Stimulated activated naive CD8-positive, alpha-beta T cell treated with anti-CD3 and anti-CD28 coated beads, Interleukin-15, amount 100 ng/mL, for 72 hours (primary cell): ENCODE measurements at places on chromosomes 1 and 21.

DNA sequence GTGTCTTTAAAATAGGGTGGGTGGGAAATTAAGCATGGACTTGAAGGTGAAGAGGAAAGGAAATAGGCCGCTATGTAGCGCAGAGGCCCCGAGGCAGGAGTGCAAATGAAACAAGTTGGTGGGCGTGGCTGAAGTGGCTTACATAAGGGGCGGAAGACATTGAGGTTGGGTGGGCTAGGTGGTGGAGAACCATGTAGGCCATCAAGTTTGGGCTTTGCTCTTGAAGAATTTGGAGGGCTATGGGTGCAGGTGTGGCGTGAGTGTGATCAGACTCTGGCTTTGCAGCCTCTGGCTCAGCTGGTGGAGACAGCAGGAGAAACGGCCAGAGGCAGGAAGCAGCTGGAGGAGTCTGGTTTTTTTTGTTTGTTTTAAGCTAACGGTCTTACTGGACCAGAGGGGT is 6.7 kb downstream of the SLFNL1 start:
- DNase-seq = no peak

GRCh38 chr21:22174746-22175145 is 1176.5 kb downstream of the NCAM2 start:
- DNase-seq = no peak

- no peak for DNase-seq
Observed at GRCh38 chr1:183019139-183019740, 4.0 kb upstream of the LAMC1 start.

GRCh38 chr21:27586326-27586725 is 619.4 kb upstream of the ADAMTS5 start:
- DNase-seq = no peak

DNA sequence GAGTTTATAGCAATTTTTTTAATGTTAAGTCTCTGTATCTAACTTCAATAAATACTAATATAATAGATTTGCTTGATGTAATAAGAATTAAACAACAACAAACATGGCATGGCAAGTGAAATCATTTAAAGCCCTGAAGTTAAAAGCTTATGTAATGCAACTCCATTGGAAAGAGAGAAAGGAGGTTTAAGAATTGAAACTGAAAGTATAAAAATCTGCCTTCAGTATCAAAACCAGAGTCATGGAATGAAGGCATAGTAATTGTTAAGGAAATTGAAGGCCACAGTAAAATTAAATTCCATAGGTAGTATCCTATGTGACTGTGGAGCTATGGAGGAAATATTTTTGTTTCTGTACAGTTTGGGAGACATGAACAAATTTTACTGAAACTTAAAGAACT is 55.1 kb downstream of the PRDX6 start:
- DNase-seq = no peak

- DNase-seq = no peak
Observed at GRCh38 chr21:27301220-27301619, 334.3 kb upstream of the ADAMTS5 start.

DNA sequence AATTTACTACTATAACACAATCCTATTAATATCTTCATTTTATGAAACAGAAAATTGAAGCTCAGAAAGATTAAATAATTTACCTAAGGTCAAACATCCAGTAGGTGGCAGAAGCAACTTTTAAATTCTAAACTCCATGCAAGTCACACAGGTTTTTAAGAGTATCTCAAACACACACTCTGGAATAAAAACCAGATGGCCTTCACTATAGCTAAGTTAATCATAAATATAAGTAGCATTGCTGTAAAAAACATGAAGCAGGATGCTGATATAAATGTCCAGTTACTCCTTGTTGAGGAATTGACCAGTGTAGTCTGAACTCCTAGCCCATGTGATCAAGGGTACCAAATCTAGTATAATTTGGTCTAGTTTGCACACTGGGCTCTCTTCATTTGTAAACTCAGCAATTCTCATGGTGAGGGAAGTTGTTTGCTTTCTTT is 9.4 kb upstream of the FMO3 start:
- no peak for DNase-seq

DNA sequence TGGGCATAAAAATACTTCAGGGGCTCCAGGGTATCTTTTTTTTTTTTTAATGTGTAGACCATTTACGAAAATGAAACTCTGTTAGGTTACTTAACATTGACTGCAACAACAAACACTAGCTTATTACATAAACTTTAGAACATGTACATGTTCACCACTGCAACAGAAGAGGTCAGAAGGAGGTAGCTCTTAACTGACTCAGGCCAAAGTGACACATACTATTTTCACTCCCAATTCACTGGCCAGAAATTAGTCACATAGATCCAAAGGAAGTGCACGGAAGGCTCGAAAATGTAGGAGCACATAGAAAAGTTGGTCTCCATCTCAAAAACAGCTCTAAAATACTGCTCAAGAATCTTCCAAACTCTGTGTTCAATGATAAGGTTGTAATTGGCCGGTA is 107.2 kb downstream of the AKT3 start:
- no peak for DNase-seq

DNA sequence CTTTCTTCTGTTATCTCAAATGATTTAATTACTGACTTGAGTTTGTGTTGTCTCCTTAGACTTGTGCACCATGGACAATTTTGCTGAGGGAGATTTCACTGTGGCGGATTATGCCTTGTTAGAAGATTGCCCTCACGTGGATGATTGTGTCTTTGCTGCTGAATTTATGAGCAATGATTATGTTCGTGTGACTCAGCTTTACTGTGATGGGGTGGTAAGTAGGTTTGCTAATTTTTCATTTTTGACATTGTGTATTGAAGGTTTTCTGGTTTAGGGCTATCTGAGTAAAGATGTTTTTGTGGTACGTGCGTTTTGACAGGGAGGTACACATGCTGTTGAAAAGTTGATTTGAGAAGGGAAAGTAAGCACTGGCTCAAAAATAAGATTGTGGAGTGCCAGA is 14.1 kb downstream of the TTC3 start:
- DNase-seq = no peak
